Kasumi-1 (cell line): ENCODE measurements at places on chromosomes 7 and 10.

DNA sequence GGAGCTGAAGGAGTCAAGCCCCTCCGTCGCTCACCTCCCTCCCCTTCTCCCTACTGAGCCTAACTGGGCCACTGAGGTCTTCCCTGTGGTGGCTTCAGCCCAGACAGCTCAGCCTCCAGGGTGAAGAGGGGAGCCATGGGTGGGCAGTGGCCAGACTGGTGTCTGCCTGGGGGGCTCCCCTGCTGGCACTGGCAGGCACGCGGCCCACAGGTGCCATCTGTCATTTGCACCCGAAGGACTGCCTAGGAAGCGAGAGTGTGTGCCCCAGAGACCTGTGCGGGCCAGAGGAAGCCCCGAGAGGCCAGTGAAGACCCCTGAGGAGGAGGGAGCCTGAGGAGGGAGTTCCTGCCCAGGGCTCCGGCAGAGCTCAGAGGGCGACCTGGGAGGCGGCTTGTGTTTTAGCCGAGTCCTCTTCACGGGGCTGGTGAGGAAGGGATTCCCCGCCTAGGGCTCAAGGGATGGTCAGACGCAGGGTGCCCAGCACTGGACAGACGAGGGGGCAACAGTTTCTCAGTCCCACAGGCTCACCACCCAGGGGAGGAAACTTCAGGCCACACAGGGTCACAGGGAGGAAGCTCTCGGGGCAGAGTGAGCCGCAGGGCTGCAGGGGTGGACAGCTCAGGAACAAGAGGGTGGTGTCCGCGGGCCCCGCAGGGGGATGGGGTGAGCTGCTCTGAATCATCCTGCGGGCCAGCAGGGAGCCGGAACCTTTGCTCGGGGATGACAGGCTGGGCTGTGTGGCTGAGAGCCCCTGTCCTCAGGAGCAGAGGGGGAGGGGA, 76.2 kb upstream of the PPP2R2D start:
- DNase-seq: no peak

GRCh38 chr7:21054427-21055112, 267.9 kb upstream of the SP8 start:
- no peak for DNase-seq

DNA sequence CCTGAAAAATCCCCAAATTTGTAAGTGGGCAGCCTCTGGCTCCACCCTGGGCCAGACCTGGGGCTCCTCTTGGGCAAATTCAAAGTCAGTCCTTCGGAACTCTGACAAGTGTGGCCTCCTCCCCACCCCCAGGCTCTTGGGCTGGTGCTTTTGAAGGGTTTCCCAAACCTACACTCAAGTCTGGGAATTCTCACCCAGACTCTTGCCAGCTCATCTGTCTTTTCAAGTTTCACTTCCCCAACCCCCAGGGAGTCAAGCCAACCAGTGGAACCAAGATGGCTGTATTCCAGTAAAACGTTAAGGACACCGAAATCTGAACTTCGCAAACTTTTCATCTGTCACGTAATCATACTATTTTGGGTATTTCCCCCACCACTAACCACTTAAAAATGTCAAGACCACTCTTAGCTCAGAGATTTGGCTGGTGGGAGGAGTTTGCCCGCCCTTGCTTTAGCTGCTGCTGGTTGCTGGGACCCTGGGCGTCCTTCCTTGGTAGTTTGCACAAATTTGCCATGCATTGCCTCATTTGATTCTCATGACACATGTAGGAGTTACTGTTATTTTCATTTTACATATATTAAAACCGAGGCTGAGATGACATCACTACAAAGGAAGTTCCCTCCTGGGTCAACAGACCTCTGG, 1.7 kb upstream of the MYO1G start:
- peak; percentile 61 for DNase-seq

GRCh38 chr10:53079283-53079682, 306.7 kb upstream of the MBL2 start:
- DNase-seq: no peak

DNA sequence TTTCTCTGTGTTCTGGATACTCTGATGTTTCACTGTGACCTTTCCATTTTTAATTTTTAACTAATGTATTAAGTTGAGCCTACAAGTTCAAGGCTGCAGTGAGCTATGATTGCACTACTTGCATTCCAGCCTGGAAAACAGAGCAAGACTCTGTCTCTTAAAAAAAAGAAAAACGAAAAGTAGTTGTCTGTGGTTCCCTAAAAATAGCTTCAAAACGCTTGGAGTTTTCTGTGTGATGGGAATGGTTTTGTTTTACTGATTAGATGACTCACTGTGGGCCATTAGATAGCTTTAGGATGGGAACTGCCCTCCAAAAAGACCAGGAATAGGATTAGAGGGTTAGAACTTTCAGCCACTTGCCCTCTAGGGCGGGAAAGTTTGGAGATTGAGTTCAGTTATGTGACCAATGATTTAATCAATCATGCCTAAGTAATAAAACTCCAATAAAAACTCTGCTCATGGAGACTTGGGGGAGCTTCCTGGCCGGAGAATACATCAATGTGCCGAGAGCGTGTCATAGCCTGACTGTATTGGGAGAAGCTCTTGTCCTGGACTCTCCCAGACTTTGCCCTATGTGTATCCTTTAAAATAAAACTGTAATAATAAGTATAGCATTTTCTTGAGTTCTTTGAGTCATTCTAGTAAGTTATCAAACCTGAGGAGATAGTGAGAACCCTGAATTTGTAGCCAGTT, 147.1 kb downstream of the LYZL1 start:
- DNase-seq: no peak

DNA sequence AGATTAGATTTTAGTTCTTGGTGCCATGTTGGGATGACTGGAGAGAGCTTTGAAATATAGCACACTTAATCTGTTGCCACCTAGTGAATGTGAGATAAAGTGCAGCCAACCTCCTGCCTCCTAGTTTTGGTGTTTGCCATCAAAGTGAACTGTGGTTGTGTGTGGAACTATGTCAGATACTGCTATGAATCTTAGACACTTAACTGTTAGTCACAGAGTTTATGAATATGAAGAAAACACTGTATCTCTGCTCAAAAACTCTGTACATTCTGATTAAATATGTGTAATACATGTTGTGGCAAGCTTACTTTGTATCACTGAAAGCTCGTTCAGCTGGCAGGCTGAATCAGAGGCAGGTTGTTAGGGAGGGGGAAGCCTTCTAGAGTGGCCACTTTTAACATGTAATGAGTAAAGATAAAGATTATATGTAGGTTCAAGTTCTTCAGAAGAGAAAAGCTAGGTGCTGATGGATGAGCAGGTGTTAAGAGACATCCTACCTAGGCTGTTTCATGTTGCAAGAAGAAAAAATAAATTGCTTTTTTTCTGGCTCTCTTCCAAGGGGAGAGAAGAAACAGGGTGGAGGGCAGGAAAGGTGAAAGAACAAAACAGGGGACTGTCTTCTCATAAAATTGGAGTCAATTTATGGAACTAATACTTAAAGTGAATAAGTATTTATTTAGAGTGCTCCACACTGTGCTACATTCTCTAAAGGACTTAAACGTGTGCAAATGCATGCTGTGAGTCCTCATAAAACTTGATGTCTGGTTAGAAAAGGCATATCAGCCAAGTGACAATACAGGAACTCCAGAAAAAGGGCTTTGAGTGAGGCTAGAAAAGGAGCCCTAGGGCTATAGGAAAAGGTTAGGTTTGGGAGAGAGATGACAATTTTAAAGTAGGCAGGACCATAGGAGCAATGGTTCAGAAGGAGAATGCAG, 14.1 kb upstream of the LAMB1 start:
- DNase-seq: peak; percentile 73

GRCh38 chr10:96299383-96299782, 4.9 kb upstream of the DNTT start:
- DNase-seq: peak; percentile 8

- DNase-seq: peak; percentile 67
Measured at GRCh38 chr10:119700321-119700954, 25.4 kb upstream of the INPP5F start.
